EH (cell line): ENCODE measurements at places on chromosomes 6 and 20.
A peak's percentile ranks its signal among the peaks of the same experiment; 100 is the strongest.

GRCh38 chr6:21885111-21885510, 291.6 kb downstream of the SOX4 start:
- DNase-seq, result no peak

DNA sequence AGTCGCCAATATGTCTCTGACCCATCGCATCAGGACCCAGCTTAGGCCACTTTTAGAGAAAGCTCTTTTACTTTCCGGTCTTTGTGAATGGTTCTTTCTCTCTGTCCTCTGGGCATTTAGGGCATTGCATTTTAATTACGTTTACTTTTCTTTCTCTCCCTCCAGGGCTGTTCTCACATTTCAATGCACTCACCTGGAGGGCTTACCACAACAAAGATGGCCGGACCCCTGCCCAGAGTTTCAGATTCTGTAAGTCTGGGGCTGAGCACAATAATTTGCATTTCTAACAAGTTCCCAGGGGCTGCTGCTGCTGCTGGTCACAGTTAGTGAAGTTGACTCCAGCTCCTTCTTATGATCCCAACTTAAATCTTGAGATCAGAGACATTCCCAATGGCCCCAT, 3.0 kb downstream of the ANKRD66 start:
- DNase-seq, result no peak

- no peak for DNase-seq
Measured at GRCh38 chr6:67458265-67458664, 1176.8 kb upstream of the ADGRB3 start.

DNA sequence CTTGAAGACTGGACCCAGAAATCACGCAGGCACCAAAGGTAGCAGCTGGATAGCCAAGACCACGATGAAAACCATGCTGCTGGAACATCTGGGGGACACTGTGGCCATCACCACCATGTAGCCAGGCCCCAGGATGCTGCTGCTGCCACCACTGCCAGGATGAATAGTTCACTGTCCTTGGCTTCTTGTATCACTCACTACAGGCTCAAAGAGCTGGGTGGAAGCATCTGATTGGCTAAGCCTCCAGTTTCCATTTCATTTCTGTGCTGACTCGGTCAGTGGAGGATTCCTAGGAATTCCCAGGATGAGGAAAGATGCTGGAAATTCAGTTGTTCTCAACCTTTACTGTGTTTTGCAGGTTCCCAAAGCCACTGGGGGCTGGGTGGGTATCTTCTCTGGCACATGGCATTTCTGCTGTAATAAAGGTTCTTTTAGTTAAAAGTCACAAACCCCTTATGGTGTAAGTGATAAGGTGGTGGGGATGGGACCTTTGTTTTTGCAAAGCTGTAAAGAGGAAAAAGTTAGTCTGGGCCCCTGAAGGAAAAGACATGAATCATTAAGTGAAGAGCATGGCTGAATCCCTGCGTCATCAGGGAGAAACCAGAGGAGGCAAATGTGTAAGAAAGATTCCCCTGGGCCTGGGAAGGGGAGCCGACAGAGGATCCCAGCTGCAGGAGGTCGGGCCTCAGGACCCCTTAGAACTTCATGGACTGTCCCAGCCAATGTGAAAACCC, 75.6 kb upstream of the RNF24 start:
- peak; percentile 92 for DNase-seq

- DNase-seq, result no peak
Measured at GRCh38 chr6:35304299-35304698, 6.7 kb downstream of the DEF6 start.

- DNase-seq, result peak; percentile 76
Measured at GRCh38 chr6:158474961-158475343, 84.9 kb upstream of the TMEM181 start.

- DNase-seq, result peak; percentile 55
Measured at GRCh38 chr6:89281779-89282246, 33.3 kb downstream of the GABRR2 start.

- DNase-seq, result no peak
Measured at GRCh38 chr6:78623554-78623953, 243.8 kb upstream of the IRAK1BP1 start.

- no peak for DNase-seq
Measured at GRCh38 chr6:49732781-49733180, 11.4 kb downstream of the CRISP3 start.

DNA sequence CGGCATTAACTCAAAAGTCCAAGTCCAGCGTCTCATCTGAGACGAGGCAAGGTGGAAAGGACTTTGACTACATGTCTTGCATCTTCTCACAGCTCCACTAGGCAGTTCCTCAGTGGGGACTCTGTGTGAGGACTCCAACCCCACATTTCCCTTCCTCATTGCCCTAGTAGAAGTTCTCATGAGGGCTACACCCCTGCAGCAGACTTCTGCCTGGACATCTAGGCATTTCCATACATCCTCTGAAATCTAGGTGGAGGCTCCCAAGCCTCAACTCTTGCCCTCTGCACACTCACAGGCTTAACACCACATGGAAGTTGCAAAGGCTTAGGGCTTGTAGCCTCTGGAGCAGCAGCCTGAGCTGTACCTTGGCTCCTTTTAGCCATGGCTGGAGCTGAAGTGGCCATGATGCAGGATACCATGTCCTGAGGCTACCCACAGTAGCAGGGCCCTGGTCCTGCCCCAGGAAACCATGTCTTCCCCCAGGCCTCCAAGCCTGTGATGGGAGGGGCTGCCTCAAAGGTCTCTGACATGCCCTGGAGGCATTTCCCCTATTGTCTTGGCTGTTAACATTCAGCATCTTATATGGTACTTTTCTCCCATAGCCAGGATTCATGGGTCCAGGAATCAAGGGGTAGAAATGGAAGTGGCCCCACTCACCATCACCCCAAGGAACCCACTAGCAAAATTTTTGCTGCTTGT, 194.6 kb upstream of the KCNG1 start:
- no peak for DNase-seq

GRCh38 chr6:82681119-82681714, 317.6 kb downstream of the TPBG start:
- peak; percentile 3 for DNase-seq

- DNase-seq, result no peak
Measured at GRCh38 chr6:159890201-159890600, 587 bp upstream of the MAS1 start.

- peak; percentile 19 for DNase-seq
Measured at GRCh38 chr20:51189814-51190782, 167.2 kb upstream of the KCNG1 start.

DNA sequence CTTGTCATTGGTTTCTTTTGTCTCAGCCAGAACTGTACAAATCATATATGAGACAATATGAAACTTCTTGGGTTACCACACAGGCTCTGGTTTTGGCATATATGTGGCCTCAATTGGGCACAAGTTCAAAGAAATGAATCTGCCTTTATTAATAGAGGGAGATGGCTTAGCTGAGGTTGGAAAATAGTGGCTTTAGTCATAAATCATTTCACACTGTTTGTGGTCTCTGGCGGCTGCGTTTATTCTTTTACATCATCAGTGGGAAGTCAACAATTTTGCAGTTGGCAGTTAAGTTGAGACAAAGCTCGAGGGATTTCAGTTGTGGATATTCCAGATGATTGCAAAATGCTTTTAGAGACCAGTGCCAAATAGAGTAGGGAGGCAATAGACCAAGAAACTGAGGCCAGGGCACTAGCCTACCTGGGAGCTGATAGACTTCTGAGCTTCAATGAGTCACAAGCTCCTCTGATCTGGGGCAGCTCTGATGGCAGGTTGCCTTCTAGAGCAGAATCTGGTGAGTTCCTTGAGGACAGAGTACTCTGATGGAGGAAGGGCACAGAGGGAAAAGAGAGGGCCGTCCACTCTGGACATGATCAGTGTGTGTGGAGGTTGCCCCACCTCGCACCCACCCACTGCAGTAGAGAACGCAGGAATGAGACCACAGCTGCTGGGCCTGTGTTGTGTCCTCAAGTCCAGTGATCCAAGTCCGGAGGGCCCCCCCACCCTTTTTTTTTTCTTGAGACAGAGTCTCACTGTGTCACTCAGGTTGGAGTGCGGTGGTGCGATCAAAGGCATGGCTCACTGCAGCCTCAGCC, 73.5 kb downstream of the ARMC2 start:
- DNase-seq, result peak; percentile 4

DNA sequence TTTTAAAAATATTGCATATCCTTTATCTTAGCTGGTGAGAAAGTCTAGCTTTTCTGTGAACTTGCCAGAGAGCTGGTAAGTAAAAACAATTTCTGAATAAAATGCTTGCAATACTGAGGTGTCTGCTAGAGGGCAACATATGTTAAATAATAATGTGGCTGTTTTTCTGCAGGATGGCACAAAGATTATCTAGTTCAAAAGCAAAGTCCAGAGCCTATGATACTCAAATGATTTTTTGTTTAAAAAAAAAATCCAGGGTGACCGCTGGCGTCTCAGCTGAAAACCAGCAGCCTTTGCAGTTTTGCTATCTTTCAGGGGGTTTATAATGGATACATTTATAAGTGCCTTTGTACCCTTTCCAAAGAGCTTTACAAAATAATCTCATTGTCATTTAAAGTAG, 194.9 kb downstream of the PHACTR1 start:
- peak; percentile 44 for DNase-seq

- peak; percentile 83 for DNase-seq
Measured at GRCh38 chr20:8152183-8152582, 20.1 kb downstream of the PLCB1 start.

DNA sequence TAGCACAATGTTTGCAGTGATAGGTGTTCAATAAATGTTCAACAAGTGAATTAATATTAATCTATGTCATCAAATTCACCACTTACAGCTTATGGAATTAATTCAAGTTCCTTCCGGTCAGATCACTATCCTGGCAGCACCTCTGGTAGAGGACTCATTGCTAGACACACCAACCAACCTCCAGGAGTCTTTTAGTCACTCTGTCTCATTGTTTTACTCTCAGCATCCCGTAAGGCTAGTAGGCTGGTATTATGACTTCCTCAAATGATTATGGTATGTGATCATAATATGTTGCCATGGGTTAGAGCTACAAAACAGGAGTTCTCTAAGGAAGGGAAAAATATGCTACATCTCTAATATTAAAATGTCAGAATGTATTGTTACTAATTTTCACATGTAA, 21.7 kb upstream of the MMS22L start:
- no peak for DNase-seq

DNA sequence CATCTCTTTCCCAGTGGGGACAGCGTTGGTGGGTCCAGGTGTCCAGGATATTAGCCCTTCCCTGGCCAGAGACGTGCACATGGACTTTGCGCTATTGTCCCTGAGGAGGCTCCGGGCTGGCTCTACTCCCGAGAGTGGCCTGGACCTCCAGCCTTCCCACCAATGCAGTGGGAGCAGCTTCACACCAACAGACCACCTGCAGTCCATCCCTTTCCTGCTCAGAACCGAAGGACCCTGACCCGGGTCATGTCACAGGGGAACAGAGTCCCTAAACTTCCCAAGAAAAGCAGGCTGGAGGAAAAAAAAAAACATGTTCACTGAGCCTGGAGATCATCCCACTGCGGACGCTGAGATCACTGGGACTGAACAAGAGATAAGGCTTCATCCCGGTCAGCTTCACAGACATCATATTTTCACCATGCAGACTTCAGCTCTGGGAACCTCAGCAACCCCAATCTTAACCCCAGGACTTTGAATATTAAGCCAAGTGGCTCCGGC, 18.3 kb downstream of the ZMYND8 start:
- DNase-seq, result no peak

DNA sequence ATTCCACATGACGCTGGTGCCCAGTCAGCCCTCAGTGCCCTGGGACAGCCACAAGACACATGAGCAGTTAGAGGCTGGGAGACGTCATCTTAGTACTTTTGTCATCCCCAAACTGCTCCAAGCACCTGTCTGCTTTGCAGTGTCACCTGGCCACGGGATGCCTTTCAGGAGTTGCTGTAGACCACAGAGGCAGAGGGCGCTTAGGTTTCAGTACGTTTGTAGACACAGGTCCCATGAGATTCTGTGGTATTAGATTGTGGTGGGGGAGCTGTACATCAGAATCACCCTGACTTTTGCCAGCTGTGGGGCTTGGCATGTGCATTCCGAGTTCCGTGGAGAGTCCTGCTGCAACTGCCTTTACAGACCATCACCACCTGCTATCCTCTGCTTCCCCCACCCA, 16.7 kb downstream of the MAVS start:
- no peak for DNase-seq

GRCh38 chr6:71720705-71721104, 165.6 kb upstream of the RIMS1 start:
- DNase-seq, result no peak

DNA sequence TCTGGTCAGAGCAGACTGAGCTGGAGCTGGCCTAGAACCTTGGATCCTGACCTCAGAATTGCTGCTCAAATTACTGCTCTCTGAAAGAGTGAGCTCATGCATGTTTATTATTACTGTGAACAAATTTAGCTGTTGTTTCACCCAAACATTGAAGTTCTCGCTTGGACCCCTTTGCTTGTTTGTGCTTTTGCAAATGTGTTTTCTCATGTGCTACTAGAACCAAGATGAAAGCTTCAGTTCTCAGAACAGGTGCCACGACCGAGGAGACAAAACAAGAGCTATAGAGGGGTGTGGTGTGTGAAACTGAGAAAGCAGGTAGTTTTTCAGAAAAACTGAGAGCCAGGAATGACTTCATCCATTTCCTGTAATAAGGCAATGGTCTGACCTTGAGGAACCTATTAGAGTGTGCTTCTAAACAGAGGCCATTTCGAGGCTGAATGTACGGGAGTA, 50.0 kb upstream of the ESR1 start:
- no peak for DNase-seq

- no peak for DNase-seq
Measured at GRCh38 chr6:20564777-20565176, 30.5 kb downstream of the CDKAL1 start.

DNA sequence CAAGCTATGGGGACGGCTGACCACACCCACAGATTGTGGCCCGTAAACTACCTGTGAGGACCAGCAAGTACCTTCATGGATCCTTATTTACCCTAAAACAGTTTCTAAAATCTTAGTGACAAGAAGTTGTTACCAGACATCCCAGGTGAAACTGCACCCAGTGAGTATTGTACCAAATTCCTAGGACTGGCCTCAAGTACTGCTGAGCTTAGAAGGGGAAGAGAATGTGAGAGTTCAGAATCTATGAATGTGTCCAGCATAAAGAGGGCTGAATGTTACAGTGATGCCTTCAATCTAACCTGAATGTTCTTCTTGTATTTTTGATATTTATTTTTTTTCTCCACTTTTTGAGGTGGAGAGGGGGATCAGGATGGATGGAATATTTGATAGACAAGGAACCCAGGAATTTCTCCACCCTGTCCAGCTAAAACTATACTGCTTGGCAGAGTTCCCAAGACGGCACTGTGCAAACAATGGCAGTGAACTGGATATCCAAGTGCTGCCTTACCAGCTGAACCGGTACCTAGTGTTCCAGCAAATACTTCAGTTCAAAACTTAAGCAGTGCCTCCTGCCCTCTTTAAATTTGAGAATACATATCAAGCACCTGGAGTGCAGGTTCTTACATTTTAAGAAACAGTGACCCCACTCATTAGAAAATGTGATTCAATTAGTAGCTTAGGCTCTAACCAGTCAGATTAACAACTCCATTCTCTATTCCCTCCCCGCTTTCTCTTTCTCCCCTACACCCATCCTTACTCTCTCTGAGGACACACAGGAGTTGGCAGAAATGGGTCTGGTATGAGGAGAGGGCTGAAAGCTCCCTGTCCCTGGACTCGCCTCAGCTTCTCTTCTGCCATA, 427.3 kb upstream of the FLRT3 start:
- DNase-seq, result no peak
